ENCODE measurements at places on chromosomes 12 and 14. TPM values are rescaled to one million over a fixed set of nuclear protein-coding genes. Genes with fewer than 3 reads are reported as not detected.

Gene TRMT61A
- 12.1 TPM for polyA plus RNA-seq

Gene WDHD1
- 5.2 TPM for polyA plus RNA-seq

Gene ARMH4
- 13.5 TPM for polyA plus RNA-seq

Gene FSCB
- 42.9 TPM for polyA plus RNA-seq

Gene PPFIA2
- 22.1 TPM for polyA plus RNA-seq

Gene SERPINA10
- not detected for polyA plus RNA-seq
